Endodermal cell (in vitro differentiated cells): ENCODE measurements at places on chromosomes 12 and 14. TPM values are rescaled to one million over a fixed set of nuclear protein-coding genes. Genes with fewer than 3 reads are reported as not detected.

- DNase-seq, result no peak
Observed at GRCh38 chr12:65803251-65803650, 21.0 kb upstream of the HMGA2 start.

TAS2R13 gene
- 1.7 and 5.1 TPM in 2 replicates for total RNA-seq

GRCh38 chr14:94392510-94392935, 4.1 kb upstream of the SERPINA1 start:
- no peak for DNase-seq

SYNDIG1L gene
- total RNA-seq, result 1.2 and 2.0 TPM in 2 replicates

DNA sequence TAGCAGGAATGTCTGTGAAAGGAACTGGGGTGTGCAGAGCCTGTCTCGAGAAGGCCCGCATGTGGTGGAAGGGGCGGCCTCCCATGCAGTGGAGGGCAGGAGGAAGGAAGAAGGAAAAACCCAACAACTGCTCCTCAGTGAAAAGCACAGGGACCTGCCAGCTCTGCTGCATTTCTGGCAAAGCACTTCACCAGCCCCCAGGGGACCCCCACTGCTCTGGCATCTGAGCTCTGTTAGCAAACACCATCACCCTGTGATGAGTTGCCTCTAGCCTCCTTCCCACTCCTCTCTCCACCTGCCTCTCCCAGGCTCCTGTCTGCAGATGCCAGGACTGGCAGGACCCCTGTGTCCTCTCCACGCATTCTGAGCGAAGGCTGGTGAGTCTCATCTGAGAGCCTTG, 69.0 kb upstream of the DDX11 start:
- peak; percentile 78 for DNase-seq

GRCh38 chr12:62673028-62673815, 206.6 kb downstream of the MON2 start:
- DNase-seq, result peak; percentile 64

HDAC7 gene
- total RNA-seq, result 146 to 161 TPM (median 147 TPM) in 3 replicates

DNA sequence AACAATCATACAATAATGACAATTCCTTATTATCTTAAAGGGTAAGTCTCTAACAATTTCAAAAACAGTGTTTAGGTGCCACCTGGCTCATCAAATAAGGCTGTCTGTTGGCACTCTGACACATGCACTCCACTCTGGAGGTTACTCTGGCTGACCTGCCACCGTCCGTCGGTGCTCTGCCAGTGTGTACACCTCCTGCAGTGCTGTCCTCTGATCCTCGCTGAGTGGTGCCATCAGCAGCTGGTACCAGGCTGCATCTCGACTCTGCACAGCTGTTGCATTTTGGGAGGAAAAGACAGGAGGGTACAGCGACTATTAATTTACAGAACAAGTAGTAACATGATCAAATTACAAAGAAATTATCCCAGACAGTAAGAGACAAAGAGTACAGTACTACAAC, 63.9 kb downstream of the IPO8 start:
- DNase-seq, result no peak

NDUFB1 gene
- total RNA-seq, result 122 and 141 TPM in 2 replicates

KRT7 gene
- total RNA-seq, result 1.1 and 1.5 TPM in 2 replicates

KRT79 gene
- not detected in 3 replicates for total RNA-seq

DNA sequence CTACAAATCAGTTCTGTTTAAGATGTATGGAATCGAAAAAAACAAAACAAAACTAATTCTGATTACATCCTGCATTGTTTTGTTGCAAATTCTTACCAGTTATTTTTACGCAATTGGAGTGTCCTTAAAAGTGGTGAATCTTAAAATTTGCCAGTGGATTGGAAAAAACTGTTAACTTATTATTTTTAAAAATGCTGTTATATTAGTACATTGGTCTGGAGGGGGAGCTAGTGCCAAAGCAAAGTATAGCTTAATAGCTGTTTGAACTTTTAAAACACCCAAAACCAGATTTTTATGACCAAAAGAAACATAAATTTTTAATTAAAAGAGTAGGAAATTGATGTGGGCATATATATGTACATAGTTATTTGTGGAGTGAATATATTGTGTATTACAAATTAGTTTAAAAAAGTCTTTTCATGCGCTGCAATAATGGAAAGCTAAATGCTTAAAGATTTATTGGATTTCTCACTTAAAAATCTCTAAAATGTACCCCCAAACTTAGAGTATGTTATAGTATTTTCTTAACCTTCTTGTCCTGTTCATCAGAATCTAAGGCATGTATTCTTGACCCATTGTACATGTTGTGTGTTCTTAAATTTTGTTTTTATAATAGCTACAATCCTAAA, 2.5 kb downstream of the FUT8 start:
- no peak for DNase-seq

DNA sequence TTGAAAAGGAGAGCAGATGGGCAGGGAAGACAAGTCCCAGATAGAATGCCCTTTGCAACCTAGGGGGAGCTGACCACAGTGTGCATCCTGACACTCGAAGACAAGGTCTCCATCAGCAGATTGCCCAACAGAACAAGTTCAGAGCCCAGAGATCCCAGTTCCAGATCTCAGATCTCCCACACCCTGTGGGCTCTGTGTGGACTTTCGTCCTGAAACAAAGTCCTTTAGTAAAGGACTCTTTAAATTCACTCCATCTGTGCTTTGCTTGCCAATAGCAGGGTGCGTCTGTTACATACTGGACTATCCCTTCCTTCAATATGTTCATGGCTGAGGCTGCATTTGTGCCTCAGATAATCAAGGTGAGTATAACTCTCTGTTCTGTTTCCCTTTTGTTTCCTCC, 8.7 kb upstream of the C1RL start:
- no peak for DNase-seq

DNA sequence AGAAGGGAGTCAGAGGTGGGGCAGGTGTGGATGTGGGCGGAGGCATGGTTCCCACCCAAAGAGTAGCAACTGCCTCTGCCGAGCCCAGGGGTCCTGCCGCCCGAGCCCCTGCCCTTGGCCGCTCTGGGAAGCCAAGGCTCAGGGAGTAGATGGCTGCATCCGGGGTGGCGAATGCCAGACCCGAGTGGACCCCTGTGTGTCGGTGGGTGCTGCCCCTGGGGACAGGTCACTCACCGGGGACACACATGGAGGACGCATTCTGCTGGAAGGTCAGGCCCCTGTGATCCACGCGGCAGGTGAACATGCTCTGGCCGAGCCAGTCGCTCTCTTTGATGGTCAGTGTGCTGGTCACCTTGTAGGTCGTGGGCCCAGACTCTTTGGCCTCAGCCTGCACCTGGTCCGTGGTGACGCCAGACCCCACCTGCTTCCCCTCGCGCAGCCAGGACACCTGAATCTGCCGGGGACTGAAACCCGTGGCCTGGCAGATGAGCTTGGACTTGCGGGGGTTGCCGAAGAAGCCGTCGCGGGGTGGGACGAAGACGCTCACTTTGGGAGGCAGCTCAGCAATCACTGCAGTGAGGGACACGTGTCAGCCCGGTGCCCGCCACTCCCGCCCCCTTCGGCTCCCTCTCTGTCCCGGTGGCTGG, 329.0 kb downstream of the TMEM121 start:
- peak; percentile 15 for DNase-seq

GRCh38 chr12:45093051-45093450, 42.2 kb upstream of the DBX2 start:
- DNase-seq, result no peak

DNA sequence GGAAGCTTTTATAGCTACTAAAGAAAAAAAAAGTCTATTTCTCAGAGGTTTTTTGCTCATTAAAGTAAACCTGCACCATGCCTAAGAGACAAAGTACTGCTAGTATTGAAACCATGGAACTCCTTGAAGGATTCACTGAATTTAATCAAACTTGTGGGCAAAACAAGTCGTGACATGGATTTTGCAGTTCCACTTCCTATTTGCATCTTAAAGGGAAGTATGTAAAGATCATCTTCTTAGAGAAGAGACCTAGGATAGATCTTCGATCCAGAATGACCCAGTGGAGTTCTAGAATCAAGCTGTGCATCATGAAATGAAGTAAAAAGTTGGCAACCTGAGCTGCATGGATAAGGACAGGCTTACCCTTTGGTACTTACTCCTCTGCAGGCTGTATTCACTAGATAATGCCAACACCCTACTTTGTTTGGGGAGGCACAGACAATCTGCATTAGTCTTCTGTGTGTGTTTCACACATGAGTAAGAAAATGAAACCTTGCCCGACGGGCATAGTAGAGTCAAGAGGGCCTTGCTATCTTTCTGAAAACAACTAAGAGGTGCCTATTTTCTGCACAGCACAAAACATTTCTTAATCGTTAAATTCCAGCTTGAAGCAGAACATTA, 1.9 kb downstream of the GNG2 start:
- no peak for DNase-seq

DNA sequence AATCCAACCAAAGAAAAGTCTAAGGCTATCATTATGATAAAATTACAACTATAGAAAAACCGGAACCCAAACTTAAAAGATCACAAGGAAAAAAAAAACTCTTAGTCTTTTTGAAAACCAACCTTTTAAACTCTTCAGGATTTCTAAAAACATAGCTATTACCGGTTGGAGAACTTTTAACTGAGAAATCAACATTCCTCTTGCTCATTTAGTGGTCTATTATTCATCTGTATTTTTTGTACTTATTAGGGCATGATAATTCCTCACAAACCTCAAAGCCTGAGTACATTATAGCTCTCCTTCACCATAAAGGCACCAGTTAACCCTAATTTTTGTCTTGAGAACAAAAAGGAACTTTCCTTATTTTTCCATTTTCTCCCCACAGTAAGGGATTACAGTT, 10.4 kb downstream of the LUM start:
- DNase-seq, result no peak

DPY19L2 gene
- 8.3 and 11.0 TPM in 2 replicates for total RNA-seq

- DNase-seq, result no peak
Observed at GRCh38 chr12:7099290-7099996, 7.2 kb upstream of the C1R start.

- no peak for DNase-seq
Observed at GRCh38 chr12:87405918-87406317, 623.3 kb downstream of the C12orf50 start.

- no peak for DNase-seq
Observed at GRCh38 chr14:38065106-38065762, 142.5 kb upstream of the SSTR1 start.

- DNase-seq, result peak; percentile 47
Observed at GRCh38 chr12:114935658-114936057, 251.7 kb upstream of the TBX3 start.

TPPP2 gene
- 0.80 to 1.7 TPM in 2 of 3 replicates, not detected in the other for total RNA-seq

DNA sequence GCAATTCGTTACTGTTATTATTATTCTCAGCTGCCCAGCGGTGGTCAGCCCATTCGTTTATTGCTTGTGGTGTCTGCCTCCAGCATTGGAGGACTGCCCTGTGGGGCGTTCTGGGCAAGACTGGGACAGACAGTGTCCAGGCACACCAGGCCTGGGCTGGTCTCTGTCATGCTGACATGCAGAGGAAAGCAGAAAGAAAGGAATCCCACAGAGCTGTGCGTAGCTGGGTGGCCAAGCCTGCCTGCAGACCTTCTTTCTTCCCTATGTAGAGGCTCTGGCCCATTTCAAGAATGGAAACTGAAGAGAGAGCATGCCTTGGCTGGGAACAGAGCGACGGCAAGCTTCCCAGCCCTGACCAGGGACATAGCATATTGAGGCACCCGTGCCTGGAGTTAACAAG, 525.3 kb upstream of the TBX3 start:
- peak; percentile 33 for DNase-seq

GRCh38 chr12:130761537-130762318, 45.6 kb upstream of the RIMBP2 start:
- peak; percentile 90 for DNase-seq

DNA sequence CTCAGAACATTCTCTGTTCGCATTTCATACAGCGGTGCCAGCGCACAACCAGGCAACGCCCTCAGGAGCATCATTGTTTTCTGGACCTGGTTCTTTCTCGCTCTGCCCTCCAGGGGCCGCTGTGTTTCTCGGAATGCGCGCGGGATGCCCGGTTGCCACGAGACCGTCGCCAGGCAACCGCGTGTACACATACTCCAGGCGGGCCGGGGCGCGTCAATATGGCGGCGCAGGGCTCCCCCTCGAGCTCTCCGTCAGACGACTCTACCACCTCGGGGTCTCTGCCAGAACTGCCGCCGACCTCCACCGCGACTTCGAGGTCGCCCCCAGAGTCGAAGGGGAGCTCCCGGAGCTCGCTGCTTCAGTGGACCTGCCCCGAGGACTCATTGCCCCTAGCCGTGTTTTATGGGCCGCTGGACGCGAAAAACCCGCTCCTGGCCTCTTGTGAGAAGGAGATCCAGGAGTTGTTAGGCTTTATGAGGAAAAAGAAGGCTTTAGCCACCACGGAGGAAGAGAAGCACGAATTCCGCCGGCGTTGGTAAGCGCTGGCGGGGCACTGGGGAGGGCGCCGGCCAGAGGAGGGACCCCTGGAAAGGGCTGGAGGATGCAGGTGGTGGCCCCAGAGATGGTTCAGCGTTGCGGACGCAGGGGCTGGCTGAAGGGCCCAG, at the start of gene CFAP54:
Gene CFAP54 (plus strand): TSS at position 186 of the 665 bp plus-strand sequence. CDS start 33 bp downstream, at position 219.
- peak; percentile 99 for DNase-seq

- peak; percentile 16 for DNase-seq
Observed at GRCh38 chr14:61508526-61508925, 186.8 kb upstream of the HIF1A start.

- DNase-seq, result no peak
Observed at GRCh38 chr12:131101703-131102492, 148.2 kb downstream of the ADGRD1 start.

- no peak for DNase-seq
Observed at GRCh38 chr12:89392391-89392790, 40.1 kb upstream of the DUSP6 start.

DNA sequence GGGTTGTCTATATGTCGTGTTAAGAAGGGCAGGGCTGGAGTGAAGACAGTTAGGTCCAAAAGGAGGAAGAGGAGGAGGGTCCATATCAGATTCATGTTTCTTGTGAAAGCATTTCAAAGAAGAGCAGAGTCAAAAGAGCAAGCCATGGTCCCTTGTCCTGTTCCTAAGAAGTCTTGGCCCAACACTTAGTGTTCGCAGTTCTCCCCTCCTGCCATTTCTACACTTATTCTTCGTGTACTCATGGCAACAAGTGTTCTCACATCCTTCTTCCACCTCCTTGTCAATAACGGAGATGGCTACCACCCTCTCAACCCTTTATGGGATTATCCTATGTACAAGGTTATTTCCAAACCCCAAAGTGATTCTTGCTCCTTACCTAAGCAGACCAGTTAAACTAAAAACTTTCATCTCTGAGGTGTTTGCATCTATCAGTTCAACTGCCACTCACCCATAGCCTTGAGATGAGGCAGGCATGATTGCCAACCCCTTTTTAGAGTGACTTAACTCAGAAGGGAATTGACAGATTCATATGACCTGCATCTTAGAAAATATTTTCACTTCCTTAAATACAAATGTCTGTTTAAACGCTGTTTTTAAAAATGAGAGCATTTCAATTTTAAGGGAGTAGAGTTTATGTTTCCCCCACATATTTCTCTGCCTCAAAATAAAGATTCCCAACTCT, 19.8 kb upstream of the RNASE2 start:
- DNase-seq, result no peak

PLEKHD1 gene
- total RNA-seq, result 0.11 and 0.16 TPM in 2 replicates
